Hematopoietic multipotent progenitor cell treated with erythropoietin and hydrocortisone succinate and interleukin-3 and kit ligand, for 6 days (in vitro differentiated cells): ENCODE measurements at places on chromosomes 16 and 17.

DNA sequence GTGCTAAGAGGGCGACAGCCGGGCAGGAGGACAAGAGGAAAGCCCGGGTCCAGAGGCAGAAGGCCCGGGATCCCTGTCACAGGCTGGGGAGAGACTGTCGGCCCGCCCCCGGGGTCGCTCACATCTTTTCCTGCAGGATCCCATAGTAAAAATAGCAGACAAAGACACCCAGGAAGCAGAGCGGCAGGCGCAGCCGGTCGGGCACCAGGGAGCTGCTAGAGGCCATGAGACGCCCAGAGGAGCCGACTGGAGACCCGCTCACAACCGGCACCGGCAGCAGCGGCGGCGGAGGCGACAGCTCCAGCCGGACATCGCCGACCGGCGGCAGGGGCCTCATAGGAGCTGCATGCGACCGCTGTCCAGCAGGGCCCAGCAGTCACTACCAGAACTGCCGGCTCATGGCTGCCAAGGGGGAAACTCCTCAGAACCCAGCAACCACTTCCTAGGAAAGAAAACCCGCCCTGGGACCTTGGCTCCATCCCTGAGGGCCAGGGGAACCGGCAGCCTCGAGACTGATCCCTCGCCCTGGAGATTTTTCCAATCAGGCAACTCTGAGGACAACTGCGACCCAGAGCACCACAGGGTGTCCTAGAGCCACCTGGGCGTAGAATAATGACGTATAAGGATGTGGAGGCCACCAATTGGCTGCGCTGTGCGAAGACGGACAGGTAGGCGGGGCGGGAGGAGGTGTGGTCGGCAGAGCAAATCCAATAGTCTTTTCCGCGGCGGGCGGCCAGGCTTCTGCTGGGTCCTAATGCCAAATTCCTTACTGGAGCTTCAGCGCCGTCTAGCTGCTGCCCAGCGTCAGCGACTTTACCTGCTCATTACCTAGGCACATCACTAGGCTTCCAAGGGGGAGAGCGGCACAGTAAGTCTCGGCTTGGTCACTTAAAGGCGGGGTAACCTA is at the start of gene SLC35B1:
TSS of gene SLC35B1 (minus strand) at position 357 of the 907 bp plus-strand sequence. CDS start at position 226, 131 bp downstream.
- peak; percentile 99 for DNase-seq

GRCh38 chr16:14133907-14134306 is 62.8 kb downstream of the MRTFB start:
- DNase-seq, result no peak

- no peak for DNase-seq
Observed at GRCh38 chr16:87486713-87487247, 6.0 kb downstream of the ZCCHC14 start.

GRCh38 chr16:82937926-82938520 is 311.3 kb downstream of the CDH13 start:
- no peak for DNase-seq

DNA sequence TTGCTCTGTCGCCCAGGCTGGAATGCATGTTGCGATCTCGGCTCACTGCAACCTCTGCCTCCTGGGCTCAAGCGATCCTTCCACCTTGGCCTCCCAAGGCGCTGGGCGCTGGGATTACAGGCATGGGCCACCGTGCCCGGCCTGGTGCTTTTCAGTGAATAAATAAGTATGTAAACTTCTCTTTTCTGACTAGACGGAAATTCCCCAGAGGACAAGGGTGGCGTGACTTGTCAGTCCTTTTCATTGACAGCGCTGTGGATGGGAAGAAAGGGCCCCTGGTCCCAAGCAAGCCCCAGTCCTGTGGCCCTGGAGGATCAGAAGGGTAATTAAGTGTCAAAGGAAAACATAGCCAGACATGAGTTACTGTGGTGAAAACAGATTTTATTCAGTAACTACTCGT is 9.6 kb upstream of the SPN start:
- DNase-seq, result no peak

- DNase-seq, result no peak
Observed at GRCh38 chr16:76276745-76277438, at the start of gene CNTNAP4. TSS of gene CNTNAP4 (plus strand) at chr16:76277401. CDS start at chr16:76277663, 262 bp downstream.

DNA sequence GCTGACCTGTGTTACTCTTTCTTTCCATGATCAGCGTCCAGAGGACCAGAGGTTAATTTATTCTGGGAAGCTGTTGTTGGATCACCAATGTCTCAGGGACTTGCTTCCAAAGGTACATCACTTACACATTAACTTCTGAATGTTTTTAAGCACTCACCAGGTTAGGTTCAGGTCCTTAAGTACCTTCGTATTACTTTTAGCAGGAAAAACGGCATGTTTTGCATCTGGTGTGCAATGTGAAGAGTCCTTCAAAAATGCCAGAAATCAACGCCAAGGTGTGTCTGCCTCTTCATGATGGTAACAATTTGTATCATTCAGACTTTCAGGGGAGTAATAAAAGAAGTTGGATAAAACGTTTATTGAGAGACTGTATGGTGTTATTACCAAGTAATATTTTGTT is 3.3 kb downstream of the HERPUD1 start:
- no peak for DNase-seq

DNA sequence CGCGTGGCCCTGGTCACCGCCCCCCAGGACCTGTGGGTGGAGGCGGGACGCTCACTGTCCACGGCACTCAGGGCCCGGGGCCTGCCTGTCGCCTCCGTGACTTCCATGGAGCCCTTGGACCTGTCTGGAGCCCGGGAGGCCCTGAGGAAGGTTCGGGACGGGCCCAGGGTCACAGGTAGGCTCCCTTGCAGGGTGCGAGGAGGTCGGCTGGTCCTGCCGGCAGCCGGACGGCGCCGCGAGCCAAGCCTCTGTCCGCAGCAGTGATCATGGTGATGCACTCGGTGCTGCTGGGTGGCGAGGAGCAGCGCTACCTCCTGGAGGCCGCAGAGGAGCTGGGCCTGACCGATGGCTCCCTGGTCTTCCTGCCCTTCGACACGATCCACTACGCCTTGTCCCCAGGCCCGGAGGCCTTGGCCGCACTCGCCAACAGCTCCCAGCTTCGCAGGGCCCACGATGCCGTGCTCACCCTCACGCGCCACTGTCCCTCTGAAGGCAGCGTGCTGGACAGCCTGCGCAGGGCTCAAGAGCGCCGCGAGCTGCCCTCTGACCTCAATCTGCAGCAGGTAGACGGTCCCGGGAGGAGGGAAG is 1.3 kb downstream of the GUCY2D start:
- no peak for DNase-seq

DNA sequence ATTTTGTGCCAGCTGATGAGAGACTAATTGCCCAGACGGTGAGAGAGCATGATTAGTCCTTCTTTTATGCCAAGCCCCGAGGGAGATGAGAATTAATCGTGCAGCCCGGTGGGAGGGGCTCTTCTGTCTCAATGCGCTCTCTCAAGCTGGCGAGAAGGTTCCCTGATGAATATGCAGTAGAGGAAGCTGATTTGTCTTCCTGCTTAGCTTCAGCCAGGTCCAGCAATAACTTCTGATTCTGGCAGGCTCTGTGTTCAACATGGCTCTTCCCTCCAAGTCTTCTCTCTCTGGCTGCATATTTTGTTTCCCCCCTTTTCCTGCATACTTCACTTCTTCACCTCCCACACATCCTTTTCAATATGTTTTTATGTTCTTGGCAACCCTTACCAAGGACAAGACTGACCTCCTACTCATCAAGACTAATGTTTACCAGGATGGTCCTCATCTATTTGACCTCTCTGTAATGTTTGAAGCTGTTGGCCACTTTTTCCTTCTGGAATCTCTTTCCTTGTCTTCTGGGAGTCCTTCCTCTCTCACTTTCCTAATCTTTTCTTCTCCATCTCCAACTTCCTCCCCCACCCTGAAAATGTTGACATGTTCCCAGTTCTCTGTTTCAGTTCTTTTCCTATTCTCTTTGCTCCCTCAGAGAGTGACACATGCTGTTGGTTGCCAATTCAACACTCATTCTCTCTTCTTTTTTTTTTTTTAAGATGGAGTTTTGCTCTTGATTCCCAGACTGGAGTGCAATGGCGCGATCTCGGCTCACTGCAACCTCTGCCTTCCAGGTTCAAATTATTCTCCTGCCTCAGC is 33.1 kb downstream of the ARL4D start:
- no peak for DNase-seq

DNA sequence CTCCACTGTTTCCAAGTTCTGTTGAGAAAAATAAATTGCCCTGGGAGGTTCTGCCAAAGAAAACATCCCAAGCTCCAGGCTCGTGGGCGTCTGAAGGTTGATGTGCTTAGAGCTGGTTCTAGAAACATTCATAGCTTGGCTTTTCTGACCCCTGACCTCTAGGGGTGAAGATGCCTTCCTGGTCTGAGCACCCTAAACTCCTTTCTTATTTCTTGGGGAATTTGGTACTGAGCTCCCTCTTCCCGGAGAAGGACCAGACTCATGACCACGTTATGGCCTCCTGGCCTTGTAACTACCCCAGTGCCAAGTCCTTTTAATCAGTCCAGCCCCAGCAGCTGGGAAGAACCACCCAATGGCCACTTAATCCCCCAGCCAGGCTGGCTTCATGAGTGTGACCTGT is 66.4 kb downstream of the MYH11 start:
- no peak for DNase-seq

DNA sequence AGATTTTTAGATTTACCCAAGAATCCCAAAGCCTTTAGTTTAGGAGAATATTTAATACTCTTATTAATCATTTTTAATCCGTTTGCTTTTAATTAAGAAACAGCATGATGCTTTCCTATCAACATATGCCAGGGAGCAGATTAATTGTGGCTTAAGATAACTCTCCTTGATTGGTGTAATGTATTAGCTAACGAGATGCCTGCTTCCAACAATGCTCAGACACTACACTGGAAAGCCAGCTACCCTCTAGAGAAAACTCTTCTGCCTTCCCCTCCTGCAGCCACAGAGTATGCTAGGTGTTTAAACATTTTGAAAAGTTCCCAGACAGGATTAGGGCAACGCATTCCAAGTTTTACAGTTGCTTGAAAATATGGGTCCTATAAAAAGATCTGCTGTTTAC is 142.2 kb downstream of the AATF start:
- DNase-seq, result peak; percentile 12

DNA sequence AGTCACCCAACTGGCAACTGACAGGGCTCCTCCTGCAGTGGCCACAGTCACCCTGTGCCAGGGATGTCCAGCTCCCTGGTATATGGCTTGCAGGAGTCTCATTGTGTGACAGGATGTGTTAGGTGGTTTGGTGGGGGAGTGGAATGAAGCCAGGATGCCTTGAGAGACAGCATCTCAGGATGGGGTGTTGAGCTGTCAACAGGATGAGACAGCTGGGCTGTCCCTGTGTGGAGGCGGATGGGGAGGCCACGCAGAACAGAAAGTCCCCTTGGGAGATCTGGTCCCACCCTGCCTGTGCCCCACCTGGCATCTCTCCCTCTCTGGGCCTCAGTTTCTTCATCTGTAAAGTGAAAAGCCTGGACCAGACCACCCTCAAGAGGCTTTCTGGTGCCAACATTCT is 9.5 kb upstream of the ZNF469 start:
- no peak for DNase-seq

- DNase-seq, result no peak
Observed at GRCh38 chr16:27764869-27765675, 215.1 kb downstream of the KATNIP start.

- DNase-seq, result peak; percentile 88
Observed at GRCh38 chr17:77400445-77400870, 259.7 kb downstream of the SEC14L1 start.

- DNase-seq, result peak; percentile 68
Observed at GRCh38 chr17:44053125-44053872, 13.2 kb downstream of the LSM12 start.

- DNase-seq, result no peak
Observed at GRCh38 chr16:25040543-25040942, 25.4 kb upstream of the ARHGAP17 start.

DNA sequence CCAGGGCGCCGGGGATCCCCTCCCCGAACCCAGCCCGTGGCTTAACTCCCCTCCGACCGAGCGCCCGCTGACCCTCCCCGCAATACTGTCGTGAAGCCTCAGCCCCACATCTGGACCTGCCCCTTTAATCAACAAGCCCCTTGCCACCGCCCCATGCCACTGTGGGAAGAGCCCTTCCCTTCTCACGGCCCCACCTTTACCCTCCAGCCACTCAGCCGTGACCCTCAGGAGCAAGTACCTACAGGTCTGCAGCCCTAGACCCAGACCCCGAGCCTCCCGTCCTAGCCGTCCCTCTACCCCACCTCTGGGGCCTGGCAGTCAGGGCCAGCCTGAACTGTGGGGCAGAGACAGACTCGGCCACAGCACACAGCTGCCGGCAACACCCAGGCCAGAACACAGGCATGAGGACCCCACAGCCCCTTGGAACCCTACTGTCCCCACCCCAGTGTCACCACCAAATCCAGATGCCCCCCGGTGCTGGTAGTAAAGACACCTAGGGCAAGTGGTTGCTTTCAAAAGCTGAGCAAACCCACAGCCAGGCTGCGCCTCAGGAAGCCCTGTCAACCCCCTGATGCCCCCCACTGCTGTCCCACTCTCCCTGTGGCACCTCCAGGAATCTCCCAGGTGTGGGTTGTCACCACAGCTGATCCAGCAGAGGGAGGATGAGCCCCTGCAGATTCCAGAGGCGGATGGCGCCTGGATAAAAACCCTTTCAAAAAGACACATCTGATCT is 1.4 kb downstream of the NXPH3 start:
- DNase-seq, result no peak

GRCh38 chr17:20797292-20797691 is 217.8 kb downstream of the CDRT15L2 start:
- DNase-seq, result no peak

GRCh38 chr17:17645961-17646360 is 35.3 kb upstream of the RAI1 start:
- DNase-seq, result no peak

GRCh38 chr16:85181739-85182129 is 69.5 kb upstream of the CIBAR2 start:
- no peak for DNase-seq

DNA sequence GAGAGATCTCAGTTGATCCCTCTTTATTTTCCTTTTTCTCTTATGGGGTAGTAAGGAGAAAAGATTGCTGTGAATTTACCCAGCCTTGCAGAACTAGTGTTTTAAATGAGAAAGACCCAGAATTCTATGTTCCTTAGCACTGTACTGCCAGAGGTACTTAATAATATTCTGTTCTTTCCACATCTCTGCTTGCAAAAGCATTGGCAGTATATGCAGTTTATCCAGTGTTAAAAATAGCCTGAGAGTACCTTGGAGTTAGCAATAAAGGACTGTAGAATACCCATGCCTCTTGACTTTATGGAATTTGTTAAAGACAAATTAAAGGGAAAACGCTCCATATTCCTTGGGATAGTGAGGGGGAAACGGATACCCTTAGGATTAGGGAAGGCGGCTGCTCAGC is 11.9 kb downstream of the SLC7A6 start:
- DNase-seq, result no peak

DNA sequence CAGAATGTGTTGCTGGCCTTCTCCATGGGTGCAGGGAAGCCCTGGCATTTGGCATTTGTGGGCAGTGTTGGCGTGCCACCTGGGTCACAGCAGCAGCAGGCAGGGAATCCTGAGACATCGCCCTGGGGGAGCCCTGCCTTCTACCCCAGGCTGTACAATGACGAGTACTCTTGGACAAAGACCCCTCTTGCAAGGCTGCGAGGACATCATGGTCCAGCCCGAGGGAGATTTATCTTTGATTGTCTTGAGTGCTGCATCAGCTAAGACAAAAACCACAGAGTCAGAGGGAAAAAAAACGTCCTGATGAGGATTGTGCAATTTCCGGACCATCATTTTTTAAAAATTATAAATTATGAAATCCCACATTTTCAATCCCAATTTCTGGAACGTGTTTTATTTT is 3.7 kb downstream of the CRISPLD2 start:
- DNase-seq, result no peak

GRCh38 chr16:1895068-1895467 is 23.1 kb upstream of the MEIOB start:
- DNase-seq, result no peak

- DNase-seq, result no peak
Observed at GRCh38 chr16:13797718-13798117, 122.2 kb upstream of the ERCC4 start.

GRCh38 chr17:75691801-75692626 is 24.9 kb downstream of the SAP30BP start:
- DNase-seq, result no peak
